ENCODE measurements at places on chromosomes 1 and 21.

- DNase-seq, result peak; percentile 12
These were observed 40.7 kb downstream of the MAN1C1 start for GRCh38 chr1:25657121-25657882.

- no peak for DNase-seq
These were observed 8.5 kb upstream of the NFIA start for GRCh38 chr1:61073871-61074270.

DNA sequence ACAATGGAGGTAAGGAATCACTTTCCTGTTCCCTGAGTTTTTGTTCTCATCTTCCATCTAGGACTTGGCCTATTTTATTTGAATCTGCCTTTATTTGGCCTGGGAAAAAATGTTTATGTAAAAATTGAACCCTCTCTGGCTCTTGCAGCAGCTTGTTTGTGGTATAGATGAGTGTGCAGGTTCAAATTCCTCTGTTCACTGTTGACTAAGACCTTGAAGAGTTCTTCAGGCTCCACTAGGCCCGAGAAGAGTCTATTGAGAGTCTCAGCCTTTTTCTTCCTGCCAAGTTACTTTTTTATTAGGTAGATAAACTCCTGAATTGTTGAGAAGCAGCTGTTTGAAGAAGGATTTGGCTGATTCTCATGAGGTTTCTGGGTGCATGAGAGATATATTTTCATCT lies 248.8 kb upstream of the ADGRL2 start:
- DNase-seq, result no peak

- DNase-seq, result no peak
These were observed 87.9 kb downstream of the CDC14A start for GRCh38 chr1:100440075-100440809.

GRCh38 chr1:51236531-51237350 lies 668 bp downstream of the RNF11 start:
- peak; percentile 33 for DNase-seq

- DNase-seq, result no peak
These were observed 29.8 kb downstream of the RBM11 start for GRCh38 chr21:14245711-14246110.

- peak; percentile 60 for DNase-seq
These were observed 7.3 kb upstream of the PMVK start for GRCh38 chr1:154943649-154944400.

DNA sequence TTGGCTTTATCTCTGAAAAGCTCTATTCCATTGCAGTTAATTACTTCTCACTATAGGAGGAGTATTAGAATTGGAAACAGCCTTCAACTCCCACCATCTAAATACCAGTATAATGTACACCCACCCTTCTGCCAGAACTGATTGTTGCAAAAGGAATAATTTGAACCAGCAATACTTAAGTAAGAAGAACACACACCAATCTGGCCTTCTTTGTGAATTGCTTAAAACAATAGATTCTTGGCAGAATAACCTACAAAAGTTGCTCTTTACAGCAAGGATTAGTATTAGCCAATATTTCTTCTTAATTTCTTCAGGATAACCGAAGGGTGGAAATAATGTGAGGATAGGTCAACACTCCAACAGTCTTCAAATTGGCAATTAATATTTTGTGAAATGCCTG lies 54.9 kb upstream of the ADAMTS5 start:
- DNase-seq, result no peak

GRCh38 chr1:99659755-99660210 lies 13.9 kb downstream of the PALMD start:
- DNase-seq, result no peak

- no peak for DNase-seq
These were observed 229.4 kb downstream of the DYRK1A start for GRCh38 chr21:37595944-37596343.

DNA sequence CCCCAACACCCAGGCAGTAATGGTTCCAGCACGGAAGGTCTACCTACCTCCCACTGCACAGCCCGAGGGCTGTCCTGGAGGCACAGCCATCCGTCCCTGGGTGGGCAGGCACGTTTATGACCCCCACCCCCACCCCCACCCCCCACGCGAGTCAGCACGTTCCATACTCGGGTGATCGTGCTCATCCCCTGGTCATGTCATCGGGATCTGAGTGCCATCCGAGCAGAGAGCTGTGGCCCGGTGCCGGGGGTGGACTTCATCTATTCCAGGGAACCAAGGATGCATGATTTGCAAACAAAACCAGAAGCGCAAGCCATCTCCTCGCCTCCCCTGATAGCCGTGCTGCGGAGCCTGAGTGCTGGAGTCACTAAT lies 1.1 kb downstream of the TSPEAR start:
- DNase-seq, result peak; percentile 30

GRCh38 chr1:15390667-15391066 lies 19.0 kb upstream of the EFHD2 start:
- peak; percentile 50 for DNase-seq

DNA sequence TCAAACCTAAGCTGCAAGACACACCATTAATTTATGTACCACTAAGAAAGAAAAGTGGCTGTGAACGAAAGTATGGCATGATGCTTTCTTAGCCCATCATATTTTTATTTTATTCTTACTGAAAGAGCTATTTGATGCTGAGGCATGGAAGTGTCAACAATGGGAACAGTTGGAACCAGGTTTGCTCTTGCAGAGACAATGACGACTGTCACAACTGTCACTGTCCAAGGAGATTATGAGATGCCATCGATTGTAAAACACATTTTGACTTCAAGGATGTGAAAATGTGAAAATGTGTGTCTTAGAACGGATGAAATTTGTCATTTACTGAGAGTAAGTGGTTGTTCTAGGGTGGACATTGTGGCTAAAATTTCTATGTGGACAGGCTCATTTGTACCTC lies 2.8 kb upstream of the ACTL8 start:
- DNase-seq, result no peak

DNA sequence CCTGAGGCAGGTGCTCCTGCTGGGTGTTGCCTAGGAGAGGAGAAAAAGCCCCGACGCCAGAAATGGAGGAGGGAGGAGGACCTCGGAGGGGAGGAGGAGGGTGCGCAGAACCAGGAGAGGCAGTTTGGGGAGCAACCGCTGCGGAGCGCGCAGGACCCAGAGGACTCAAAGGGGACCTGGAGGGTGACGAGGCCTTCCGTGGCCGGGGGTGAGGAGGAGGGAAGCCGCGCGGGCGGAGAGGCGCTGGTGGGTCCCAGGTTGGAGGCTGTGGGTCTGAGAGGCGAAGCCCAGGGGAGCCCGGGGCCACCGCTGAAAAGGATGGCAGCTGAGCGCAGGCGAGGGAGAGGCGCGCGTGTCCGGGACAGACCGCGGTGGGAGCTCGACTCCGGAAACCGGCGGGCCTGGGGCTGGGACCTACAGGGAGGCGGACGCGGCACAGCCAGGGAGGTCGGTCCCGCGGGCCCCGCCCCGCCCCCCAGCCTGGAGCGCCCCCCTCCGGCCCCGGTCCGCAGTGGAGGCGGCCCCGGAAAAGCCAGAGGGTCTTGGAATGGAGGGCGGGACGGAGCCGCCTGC lies 15.1 kb downstream of the RNF223 start:
- DNase-seq, result no peak

DNA sequence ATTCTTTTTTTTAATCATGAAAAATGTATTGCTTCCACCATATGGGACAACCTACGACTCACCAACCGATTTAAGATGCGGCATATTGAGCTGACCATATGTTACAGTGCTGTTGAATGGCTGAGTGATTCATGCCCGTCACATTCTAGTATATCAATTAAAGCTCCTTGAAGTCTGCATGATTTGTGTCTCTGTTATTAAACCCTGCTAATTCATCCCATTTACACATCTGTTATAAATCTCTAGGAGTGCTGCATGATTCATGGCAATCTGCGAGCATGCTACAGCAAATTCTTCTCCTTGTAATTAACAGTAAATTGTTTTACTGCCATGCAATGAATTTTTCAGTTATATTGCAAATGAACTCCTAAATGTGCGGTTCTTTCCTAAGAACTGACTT lies 239.8 kb downstream of the USH2A start:
- DNase-seq, result no peak

- no peak for DNase-seq
These were observed 27.6 kb downstream of the AGO4 start for GRCh38 chr1:35835398-35835797.

DNA sequence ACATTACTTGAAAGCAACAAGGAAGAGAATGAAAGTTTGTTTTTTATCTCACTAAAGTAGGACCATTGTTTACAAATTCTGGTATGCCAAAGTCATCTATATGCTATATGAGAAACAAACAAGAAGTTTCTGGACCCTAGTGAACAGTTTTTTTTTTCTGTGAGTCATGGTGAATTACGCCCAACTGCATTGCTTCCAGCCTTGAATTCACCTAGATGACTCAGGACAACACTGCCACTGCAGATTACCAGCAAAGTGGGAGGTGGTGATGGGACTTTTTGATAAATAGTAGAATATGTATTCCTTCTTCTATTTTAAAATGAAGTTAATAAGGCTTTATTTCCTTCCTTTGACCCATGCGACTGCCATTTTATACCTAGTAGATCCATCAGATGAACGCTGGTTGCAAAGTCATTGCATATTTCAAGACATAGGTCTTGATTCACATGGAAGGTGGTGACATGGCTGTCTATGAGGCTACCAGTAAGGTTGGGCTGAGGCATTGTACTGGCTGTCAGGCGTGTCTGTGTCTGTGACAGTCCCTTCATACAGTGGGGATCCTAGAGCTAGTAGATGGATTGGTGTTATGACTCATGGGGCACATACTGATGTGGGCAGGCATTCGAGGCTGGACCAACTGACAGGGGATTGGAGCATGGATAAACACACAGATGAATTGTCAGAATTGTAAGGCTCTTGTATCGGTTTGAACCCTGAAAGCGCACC lies 49.1 kb upstream of the APOBEC4 start:
- DNase-seq, result no peak

DNA sequence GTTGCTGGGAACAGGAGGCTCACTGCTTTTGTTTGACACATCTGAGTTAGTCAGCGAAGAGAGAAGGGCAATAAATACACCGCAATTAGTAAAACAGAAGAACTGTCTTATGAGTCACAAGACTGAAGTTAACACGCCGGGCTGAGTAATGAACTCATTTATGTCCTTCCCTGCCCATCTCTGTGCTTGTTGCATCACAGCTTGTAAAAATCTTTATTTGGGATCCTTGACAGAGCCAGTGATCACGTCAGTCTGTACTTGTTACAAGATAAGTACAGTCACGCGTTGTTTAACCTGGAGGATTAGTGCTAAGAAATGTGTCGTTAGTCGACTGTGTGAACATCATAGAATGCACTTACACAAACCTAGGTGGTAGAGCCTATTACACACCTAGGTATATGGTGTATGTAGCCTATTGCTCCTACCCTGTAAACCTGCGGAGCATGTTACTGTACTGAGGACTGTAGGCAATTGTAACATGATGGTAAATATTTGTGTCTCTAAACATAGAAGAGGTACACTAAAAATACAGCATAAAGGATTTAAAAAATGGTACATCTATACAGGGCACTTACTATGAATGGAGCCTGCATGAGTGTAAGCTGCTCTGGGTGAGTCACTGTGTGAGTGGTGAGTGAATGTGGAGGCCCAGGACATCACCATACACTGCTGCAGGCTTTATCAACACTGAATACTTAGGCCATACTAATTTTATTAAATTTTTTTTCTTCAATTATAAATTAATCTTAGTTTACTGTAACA lies 272.2 kb downstream of the TNR start:
- DNase-seq, result no peak

- peak; percentile 58 for DNase-seq
These were observed 534 bp downstream of the KCNH1 start for GRCh38 chr1:211133393-211133835.

DNA sequence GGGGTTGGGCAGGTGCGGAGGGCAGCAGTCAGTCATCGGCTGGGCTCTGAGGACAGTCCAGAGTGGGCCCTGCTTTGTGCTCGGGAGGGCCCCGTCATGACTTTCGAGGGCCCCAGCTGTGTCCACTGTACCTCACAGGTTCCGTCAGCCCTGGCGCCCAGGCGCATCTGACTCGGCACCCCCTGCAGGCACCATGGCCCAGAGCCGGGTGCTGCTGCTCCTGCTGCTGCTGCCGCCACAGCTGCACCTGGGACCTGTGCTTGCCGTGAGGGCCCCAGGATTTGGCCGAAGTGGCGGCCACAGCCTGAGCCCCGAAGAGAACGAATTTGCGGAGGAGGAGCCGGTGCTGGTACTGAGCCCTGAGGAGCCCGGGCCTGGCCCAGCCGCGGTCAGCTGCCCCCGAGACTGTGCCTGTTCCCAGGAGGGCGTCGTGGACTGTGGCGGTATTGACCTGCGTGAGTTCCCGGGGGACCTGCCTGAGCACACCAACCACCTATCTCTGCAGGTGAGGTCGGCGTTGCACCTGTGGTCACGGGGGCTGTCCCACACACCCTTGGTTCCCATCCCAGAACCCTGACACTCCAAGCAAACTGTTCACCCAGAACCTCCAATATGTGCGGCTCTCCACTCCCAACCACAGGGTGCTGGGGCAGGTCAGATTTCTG lies 7.8 kb downstream of the PODN start:
- DNase-seq, result peak; percentile 33

GRCh38 chr1:152924191-152924590 lies 15.8 kb downstream of the IVL start:
- DNase-seq, result no peak

DNA sequence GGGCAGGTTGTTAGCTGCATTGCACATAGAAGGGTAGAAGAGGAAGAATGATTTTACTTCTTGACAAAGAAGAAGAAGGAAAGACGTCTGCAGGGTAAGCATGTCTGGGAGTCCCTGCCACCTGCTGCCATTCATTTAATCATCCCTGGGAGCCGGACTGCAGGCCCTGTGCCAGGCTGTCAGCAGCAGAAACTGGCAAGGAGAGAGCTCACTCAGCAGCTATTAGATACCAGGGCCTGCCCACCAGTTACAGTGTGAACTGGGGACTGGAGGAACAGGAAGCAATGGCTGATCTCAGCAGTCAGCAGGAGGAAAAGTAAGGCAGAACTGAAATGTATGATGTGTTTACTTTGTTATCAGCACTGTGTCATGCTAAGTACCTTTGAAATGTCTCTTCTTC lies 75.7 kb upstream of the C1orf87 start:
- DNase-seq, result no peak

- no peak for DNase-seq
These were observed 20.7 kb downstream of the PHC2 start for GRCh38 chr1:33410091-33410701.

GRCh38 chr1:27193194-27193593 lies 38.3 kb upstream of the SLC9A1 start:
- no peak for DNase-seq

DNA sequence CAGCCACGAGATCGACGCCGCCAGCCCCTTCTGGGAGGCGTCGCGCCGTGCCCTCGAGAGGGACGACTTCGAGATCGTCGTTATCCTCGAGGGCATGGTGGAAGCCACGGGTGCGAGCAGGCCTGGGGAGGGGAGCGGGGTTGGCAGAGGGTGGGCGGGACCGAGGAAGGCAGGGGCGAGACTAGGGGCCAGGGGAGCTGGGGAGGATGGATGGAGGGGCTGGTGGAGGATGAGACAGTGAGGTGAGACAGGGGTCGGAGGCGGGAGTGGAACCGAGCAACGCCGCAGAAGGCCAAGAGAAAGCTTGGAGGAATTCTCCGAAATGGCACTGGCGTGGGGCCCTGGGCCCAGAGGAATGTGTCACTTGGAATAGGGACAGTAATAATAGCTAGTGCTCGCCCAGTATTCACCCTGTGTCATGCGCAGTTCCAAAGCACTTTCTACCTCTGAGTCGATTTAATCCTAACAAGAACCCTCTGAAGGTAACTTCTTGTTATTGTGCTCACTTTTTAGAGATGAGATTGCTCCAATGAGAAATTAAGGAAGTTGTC lies 3.5 kb downstream of the KCNJ9 start:
- no peak for DNase-seq
